ENCODE measurements at places on chromosomes 2 and 18. TPM values are rescaled to one million over a fixed set of nuclear protein-coding genes. Genes with fewer than 3 reads are reported as not detected.

The INO80C gene
- 13.5 TPM for total RNA-seq

The SLC9A4 gene
- not detected for total RNA-seq

The PLCL1 gene
- 4.9 TPM for total RNA-seq

The AQP4 gene
- total RNA-seq: 0.12 TPM

DNA sequence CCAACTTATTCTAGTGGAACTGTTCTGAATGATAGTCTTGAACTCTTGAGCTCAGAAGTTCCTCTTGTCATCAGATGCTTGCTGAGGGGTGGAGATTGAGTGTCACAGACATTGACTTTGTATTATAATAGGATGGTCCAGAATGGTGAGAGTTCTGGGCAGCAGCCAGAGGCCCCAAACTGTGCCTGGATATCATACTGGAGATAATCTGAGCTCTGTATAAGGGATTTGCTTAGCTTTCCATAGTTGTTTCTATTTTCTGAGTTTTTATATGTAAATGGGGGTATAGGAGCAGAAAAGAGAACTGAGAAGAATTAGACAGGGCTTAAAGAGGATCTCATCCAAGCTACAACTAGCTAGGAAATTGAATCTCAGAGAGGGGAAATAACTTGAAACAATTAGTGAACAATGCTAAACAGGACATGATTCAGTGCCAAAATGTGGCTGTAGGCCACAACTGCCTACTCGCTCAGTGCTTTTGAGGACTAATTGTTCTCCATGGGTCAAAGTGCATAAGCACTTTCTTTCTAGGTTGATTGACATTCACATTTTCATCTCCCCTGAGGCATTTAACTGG lies 10.1 kb upstream of the LCLAT1 start:
- peak; percentile 23 for DNase-seq

GRCh38 chr2:23753291-23754010 lies 173.5 kb downstream of the ATAD2B start:
- DNase-seq: peak; percentile 11
